Fibroblast of skin of right biceps (primary cell): ENCODE measurements at places on chromosomes 13 and 19.

GRCh38 chr19:18961767-18962620, 21.0 kb upstream of the HOMER3 start:
- DNase-seq, result no peak

GRCh38 chr13:37700887-37701286, 102.3 kb upstream of the POSTN start:
- no peak for DNase-seq

DNA sequence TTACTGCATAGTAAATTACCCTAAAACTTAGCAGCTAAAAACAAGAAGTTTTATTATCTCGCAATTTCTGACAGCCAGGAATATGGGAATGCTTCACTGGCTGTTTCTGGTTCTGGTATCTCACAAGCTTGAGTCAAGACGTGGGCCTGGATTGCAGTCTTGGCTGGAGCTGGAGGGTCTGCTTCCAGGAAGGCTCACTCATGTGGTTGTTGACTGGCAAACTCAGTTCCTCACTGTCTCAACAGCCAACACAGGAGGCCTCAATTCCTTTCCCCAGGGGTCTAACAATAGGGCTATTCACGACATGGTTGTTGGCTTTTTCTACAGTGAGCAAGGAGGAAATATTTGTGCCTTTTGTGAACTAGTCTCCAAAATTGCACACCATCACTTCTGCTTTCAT, 146.3 kb downstream of the GPC5 start:
- no peak for DNase-seq

GRCh38 chr13:76038920-76039716, 403.0 kb downstream of the LMO7 start:
- no peak for DNase-seq

DNA sequence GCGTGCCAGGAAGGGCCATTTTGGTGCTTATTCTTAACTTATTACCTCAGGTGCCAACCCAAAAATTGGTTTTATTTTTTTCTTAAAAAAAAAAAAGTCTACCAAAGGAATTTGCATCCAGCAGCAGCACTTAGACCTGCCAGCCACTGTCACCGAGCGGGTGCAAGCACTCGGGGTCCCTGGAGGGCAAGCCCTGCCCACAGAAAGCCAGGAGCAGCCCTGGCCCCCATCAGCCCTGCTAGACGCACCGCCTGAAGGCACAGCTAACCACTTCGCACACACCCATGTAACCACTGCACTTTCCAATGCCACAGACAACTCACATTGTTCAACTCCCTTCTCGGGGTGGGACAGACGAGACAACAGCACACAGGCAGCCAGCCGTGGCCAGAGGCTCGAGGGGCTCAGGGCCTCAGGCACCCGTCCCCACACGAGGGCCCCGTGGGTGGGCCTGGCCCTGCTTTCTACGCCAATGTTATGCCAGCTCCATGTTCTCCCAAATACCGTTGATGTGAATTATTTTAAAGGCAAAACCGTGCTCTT, 49.3 kb downstream of the RAB20 start:
- no peak for DNase-seq

DNA sequence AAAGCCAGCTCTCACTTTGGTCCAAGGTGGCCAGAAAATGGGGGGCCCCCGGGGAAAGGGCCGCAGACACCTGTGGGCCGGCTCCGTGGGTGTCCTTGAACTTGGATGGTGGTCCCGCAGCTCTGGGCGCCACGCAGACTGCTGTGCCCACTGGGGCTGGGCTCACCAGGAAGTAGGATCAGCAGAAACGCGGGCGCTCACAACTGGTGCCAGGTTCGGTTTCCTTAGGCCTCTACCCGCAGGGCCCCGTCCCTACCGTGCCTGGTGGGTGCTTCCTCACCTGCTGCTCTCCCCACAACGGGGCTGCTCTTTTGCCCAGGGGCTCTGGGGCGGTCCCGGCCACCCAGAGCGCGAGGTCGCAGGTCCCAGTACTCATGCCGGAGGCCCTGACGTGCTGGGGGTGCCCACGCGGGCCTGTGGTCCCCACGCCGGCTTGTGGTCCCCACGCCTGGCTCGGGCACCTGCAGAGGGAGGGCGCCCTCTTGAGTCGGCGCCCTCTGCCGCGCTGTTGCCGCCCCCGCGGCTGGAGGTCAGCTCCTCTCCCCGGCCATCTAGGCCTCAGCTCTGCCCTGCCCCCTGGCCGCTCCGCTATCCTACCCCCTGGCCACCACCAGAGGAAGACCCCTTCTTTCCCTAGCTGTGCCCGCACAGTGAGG, 1303.6 kb downstream of the UQCRFS1 start:
- DNase-seq, result no peak
